ENCODE measurements at places on chromosomes 6 and 20.

DNA sequence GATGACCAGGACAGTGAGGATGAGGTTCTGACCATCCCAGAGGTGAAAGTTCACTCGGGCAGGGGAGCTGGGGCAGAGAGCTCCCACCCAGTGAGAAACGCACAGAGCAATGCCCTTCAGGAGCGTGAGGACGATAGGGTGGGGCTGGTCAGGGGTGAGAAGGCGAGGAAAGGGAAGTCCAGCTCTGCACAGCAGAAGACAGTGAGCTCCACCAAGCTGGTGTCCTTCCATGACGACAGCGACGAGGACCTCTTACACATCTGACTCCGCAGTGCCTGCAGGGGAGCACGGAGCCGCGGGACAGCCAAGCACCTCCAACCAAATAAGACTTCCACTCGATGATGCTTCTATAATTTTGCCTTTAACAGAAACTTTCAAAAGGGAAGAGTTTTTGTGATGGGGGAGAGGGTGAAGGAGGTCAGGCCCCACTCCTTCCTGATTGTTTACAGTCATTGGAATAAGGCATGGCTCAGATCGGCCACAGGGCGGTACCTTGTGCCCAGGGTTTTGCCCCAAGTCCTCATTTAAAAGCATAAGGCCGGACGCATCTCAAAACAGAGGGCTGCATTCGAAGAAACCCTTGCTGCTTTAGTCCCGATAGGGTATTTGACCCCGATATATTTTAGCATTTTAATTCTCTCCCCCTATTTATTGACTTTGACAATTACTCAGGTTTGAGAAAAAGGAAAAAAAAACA is 16.6 kb upstream of the SLC22A1 start:
- no peak for DNase-seq

GRCh38 chr6:51489133-51489532 is 598.3 kb downstream of the PKHD1 start:
- no peak for DNase-seq

GRCh38 chr6:105135056-105135455 is 44.8 kb downstream of the POPDC3 start:
- DNase-seq = no peak

- no peak for DNase-seq
Measured at GRCh38 chr6:157724138-157724820, 98.8 kb upstream of the SNX9 start.

DNA sequence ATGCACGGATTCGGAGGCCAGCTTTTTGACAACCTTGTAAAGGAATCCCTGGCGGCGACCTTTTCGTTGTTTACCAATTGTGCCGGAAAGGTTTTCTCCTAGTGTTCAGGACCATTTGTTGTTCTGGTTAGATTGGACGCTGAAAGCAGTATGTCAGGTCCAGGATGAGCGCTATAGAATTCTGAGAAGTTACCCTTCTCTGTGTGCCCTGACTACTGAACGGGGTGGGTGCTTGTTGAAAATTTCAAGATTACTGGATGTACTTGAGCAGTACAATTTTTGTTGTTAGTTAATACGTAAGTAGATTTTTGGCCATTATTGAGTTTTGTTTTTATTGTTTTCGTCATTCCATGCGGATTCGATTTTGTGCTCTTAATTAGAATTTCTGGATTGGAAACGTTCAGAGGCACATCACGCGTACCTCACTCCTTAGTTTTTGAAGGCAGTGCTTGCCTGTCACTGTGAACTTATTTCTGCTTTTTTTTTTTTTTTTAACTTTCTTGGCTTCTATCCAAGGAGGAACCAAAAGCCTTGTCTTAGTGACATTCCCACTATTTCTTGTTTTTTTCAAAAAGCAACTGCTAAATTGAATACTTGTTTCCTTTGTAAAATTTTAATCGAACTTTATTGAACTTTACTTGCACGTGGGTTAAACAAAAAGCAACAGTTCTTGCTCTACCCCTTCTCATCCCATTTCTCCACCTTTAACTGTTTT is 898 bp downstream of the XRN2 start:
- DNase-seq = no peak

Measured in stimulated activated CD8-positive, alpha-beta memory T cell treated with anti-CD3 and anti-CD28 coated beads, Interleukin-2, amount 100 ng/mL, for 48 hours (primary cell).